Lower lobe of right lung (tissue), 2 donors: ENCODE measurements at places on chromosomes 3 and 15. TPM values are rescaled to one million over a fixed set of nuclear protein-coding genes. Genes with fewer than 3 reads are reported as not detected.

DNA sequence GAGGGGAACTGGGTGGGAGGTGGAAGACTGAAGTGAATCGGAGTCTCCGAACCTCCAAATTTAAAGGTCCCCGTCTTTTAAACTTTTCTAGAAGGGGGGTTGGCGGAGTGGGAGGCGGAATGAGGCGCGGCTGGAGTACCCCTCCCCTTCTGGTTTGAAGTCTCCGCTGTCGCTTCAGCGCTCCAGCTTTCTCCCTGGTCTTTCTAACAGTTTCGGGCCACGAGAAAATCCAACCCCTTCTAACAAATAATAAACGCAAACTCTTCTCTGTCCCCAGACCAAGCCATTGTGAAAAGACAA is 2.5 kb upstream of the MECOM start:
- H3K4me1 ChIP-seq: peaks cover 36% of the 10 kb centered on the region
- H3K27me3 ChIP-seq: peaks cover 81% of the 10 kb centered on the region
- H3K27ac ChIP-seq: peak overlapping the region; percentile 71
- H3K4me3 ChIP-seq: peak overlapping the region; percentile 53
- no peaks in the 10 kb centered on the region for H3K36me3 ChIP-seq
- no peak for DNase-seq

DNA sequence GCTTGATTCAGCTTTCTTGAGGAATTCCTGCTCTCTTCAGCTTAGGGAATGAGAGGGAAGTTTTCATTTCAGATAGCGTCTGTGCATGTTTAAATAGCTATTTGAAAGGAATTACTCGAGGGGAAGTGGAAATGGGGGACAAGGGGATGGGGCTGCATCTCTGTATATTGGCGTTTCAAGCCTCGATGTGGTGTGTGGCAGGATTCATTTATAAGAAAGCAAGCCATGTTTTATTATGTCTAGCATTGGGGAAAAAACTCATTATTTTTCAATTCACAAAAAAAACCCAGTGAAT is 1.0 kb downstream of the ATP2C1 start:
- peak overlapping the region; percentile 78 for H3K4me3 ChIP-seq
- no peaks in the 10 kb centered on the region for H3K27me3 ChIP-seq
- peak overlapping the region; percentile 99 for H3K27ac ChIP-seq
- DNase-seq: no peak
- H3K36me3 ChIP-seq: no peaks in the 10 kb centered on the region

GALK2 gene
- 38.8 TPM for total RNA-seq

GOLGA6L10 gene
- total RNA-seq: 0.41 TPM

- no peaks in the 10 kb centered on the region for H3K36me3 ChIP-seq
- H3K4me3 ChIP-seq: no peak overlapping the region
- H3K4me1 ChIP-seq: peaks cover 4% of the 10 kb centered on the region
- DNase-seq: no peak
- no peak overlapping the region for H3K27ac ChIP-seq
Measured at GRCh38 chr3:155704061-155704460, 40.8 kb downstream of the PLCH1 start.

GRCh38 chr15:49814709-49815108 is 193.9 kb downstream of the DTWD1 start:
- no peak overlapping the region for H3K4me3 ChIP-seq
- no peak for DNase-seq
- no peak overlapping the region for H3K27ac ChIP-seq
- no peaks in the 10 kb centered on the region for H3K36me3 ChIP-seq
- H3K4me1 ChIP-seq: no peaks in the 10 kb centered on the region

DNA sequence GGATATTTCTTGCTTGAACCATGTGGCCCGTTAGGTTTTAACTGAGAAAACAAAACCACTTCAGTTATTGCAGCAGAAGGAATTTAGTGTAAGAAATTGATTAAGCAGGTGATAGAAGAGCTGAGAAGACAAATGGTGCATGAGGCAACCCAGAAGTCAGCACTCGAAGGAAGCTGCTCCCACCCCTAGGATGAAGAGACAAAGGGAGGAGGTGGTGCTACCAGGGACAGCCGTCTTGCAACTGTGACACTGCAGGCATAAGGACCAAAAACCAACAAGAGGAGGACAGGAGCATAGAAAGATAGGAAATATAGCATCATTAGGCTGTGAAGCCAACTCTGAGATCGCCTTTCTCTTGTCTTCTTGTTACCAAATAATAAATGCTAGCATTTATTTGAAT is 89.0 kb downstream of the IL20RB start:
- no peaks in the 10 kb centered on the region for H3K4me1 ChIP-seq
- H3K27ac ChIP-seq: no peak overlapping the region
- H3K27me3 ChIP-seq: no peaks in the 10 kb centered on the region
- no peaks in the 10 kb centered on the region for H3K36me3 ChIP-seq
- H3K4me3 ChIP-seq: no peak overlapping the region

CADPS gene
- 2.7 TPM for total RNA-seq

DNA sequence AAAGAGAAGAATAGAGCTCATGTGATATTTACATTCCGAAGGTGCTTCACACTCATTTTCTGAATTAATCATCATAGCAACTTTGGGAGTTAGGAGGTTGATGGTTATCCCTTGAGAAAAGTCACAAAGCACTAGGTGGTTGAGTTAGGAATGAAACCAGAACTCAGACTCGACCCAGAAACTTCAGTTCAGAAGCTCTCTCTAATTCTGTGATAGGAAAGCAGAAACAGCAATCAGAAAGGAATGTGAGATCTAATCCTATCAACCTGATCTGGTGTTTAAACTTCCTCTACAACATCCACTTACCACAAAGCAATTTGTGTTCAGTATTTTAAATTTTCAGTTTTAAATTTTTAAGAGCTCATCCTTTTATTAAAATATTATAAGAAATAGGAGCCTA is 211.2 kb downstream of the CNTN3 start:
- DNase-seq: no peak
- no peak overlapping the region for H3K27ac ChIP-seq
- no peak overlapping the region for H3K4me3 ChIP-seq

ECE2 gene
- total RNA-seq: not detected

DNA sequence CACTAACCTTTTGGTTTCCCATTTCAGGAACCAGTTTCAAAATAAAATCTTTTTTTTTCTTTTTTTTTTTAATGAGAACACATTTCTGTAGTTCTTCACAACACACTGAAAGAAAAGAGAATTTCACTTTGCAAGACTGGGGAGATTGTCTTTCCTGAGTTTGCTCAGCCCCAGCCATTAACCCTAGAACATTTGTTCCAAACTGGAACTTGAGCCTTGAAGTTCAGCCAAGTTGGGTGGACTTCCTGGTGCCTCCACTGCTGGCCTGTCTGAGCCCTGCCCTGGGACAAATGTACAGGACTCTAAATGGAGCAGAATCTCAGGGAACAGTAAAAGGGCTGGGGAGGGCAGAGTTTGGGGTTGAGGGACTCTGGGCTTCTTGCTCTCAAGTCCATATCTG is 196.4 kb upstream of the LPP start:
- H3K36me3 ChIP-seq: no peaks in the 10 kb centered on the region
- H3K27me3 ChIP-seq: no peaks in the 10 kb centered on the region
- H3K27ac ChIP-seq: no peak overlapping the region
- no peak for DNase-seq
- no peak overlapping the region for H3K4me3 ChIP-seq

ZFAND6 gene
- total RNA-seq: 76.7 TPM

SST gene
- total RNA-seq: not detected

- no peak for DNase-seq
- no peak overlapping the region for H3K4me3 ChIP-seq
- H3K4me1 ChIP-seq: peaks cover 15% of the 10 kb centered on the region
- H3K36me3 ChIP-seq: no peaks in the 10 kb centered on the region
Measured at GRCh38 chr3:58034738-58035523, 26.7 kb downstream of the FLNB start.

GRCh38 chr3:129320825-129321487 is 42.3 kb downstream of the HMCES start:
- no peak overlapping the region for H3K4me3 ChIP-seq
- H3K27me3 ChIP-seq: no peaks in the 10 kb centered on the region
- H3K4me1 ChIP-seq: peaks cover 15% of the 10 kb centered on the region

MRAS gene
- total RNA-seq: 55.4 TPM

DNA sequence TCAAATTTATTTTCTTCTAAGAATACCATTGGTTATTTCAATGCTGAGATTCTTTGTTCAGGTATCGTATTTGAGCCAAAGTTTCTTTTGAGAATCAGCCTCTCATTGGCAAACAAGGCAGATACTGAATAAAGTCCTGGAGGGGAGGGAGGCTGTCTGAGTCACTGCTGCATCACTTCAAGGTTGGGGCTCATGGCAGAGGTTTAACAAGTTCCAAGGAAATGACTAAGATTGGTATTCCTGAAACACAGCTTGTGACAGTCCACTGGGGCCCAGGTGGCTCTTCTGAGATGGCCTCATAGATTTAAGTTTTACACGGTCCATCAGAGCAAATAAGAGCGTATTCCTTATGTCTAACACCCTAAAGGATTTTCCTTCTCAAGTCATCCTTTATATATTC is 213.8 kb upstream of the STAC start:
- H3K36me3 ChIP-seq: no peaks in the 10 kb centered on the region
- no peak overlapping the region for H3K4me3 ChIP-seq
- no peak overlapping the region for H3K27ac ChIP-seq
- DNase-seq: no peak

DNA sequence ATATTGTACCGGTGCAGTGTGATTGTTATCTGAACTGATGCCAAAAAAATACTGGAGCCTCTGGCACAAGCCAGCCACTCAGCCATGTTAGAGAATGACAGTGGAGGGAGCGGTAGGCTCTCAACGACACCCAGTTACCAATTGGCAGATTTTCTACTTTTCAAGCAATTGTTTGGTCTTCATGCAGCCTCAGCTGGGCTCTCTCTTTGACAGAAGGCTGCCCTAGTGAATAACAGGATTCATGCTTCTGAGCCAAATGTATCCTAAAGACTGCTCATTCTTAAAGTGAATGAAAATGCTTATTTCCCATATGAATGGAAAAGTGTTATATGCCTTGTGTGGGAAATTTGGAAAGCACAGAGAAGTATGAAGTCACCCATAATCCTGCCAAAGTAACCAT is 261.2 kb upstream of the TRIM42 start:
- no peak for DNase-seq
- no peaks in the 10 kb centered on the region for H3K36me3 ChIP-seq
- no peak overlapping the region for H3K27ac ChIP-seq
- peaks cover 11% of the 10 kb centered on the region for H3K4me1 ChIP-seq

ZBBX gene
- total RNA-seq: 15.2 TPM

GRCh38 chr3:39434574-39434973 is 28.1 kb downstream of the RPSA start:
- H3K36me3 ChIP-seq: no peaks in the 10 kb centered on the region
- no peak overlapping the region for H3K27ac ChIP-seq
- H3K27me3 ChIP-seq: no peaks in the 10 kb centered on the region
- DNase-seq: no peak
- H3K4me1 ChIP-seq: peaks cover 6% of the 10 kb centered on the region

DNA sequence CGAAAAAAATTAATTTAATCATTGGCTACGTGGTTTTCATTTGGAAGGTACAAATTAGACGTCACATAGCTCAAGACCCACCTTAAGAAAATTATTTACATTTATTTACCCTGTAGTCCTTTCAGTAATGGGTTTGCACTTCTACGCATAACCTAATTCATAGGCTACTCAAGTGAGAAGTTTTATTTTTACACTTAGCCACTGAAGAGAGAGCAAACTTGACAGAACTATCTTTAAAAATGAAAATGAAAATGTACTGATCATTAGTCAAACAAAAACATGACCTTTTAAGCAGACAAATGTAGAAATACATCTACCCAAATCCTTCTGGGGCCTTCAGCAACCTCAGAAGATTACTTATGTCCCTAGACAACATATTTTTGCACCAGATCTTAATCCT is 269.4 kb upstream of the TTC14 start:
- H3K4me1 ChIP-seq: no peaks in the 10 kb centered on the region
- H3K36me3 ChIP-seq: no peaks in the 10 kb centered on the region
- H3K27ac ChIP-seq: no peak overlapping the region
- no peak for DNase-seq
- no peak overlapping the region for H3K4me3 ChIP-seq

MRPS25 gene
- 73.5 TPM for total RNA-seq

ITIH1 gene
- total RNA-seq: not detected

- no peak overlapping the region for H3K4me3 ChIP-seq
- H3K27ac ChIP-seq: no peak overlapping the region
- H3K27me3 ChIP-seq: no peaks in the 10 kb centered on the region
- H3K36me3 ChIP-seq: no peaks in the 10 kb centered on the region
Measured at GRCh38 chr3:195102609-195103467, 168.1 kb downstream of the XXYLT1 start.

DNA sequence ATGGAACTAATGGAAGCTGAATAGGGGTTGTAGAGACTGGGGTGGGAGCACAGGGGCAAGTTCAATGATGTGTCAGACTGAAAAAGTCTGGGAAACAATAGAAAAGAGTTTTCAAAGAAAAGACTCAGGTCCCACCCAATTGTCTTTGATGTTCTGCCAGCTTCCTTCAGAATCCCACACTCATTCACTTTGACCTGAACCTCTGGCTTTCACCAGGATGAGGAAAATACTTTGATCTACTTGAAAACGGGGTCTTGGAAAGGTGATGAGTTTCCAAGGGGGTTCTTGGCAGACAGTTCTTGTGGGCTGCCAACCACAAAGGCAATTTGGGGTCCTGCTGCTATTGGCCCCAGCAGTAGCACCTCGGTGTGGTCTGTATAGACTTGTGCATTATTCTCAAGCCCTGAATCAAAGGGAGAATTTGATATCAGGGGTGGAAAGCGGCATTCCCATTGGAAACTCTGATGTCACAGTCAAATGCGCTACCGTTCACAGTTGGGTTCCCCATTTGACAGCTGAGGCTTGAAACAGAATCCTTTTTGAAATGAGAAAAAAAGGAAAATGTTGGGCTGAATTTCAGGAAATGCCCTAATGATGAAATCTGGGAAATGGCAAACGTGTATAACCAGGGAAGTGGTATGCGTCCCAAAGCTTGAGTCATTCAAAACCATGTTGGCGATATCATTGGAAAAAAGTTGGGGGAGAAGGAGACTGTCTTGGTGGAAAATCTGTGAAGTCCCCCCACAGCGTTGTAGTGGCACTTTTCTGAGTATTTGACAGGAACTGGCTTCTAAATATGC is 229.2 kb upstream of the LRTM1 start:
- H3K27ac ChIP-seq: no peak overlapping the region
- no peaks in the 10 kb centered on the region for H3K4me1 ChIP-seq
- DNase-seq: no peak
- H3K4me3 ChIP-seq: no peak overlapping the region
- no peaks in the 10 kb centered on the region for H3K36me3 ChIP-seq

GRCh38 chr3:182829761-182830405 is 36.6 kb downstream of the ATP11B start:
- H3K36me3 ChIP-seq: peaks cover 37% of the 10 kb centered on the region
- no peaks in the 10 kb centered on the region for H3K27me3 ChIP-seq
- H3K4me1 ChIP-seq: peaks cover 4% of the 10 kb centered on the region

- no peak for DNase-seq
- H3K4me1 ChIP-seq: no peaks in the 10 kb centered on the region
- H3K27ac ChIP-seq: no peak overlapping the region
- H3K4me3 ChIP-seq: no peak overlapping the region
Measured at GRCh38 chr3:143332026-143332425, 212.5 kb downstream of the CHST2 start.

DNA sequence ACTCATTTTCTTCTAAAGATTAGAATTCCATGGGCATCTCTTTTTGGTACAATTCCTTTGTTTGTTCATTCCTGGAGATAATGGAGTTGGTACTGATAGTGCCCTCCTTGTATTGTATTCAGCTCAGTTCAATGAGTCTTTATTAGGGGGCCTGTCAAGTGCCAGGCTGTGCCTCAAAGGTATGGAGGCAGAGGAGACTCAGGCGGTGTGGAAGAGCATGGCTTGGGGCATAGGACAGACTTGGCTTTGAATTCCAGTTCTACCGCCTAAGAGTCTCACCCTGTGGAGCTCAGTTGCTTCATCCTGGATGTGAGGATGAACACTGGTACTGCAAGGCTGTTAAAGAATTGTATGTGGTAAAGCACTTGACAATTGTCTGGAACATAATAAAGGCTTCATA is 196.6 kb upstream of the IL12A start:
- DNase-seq: no peak
- H3K36me3 ChIP-seq: no peaks in the 10 kb centered on the region
- peaks cover 19% of the 10 kb centered on the region for H3K4me1 ChIP-seq
- H3K27ac ChIP-seq: no peak overlapping the region
- H3K27me3 ChIP-seq: no peaks in the 10 kb centered on the region
